Stimulated activated CD4-positive, alpha-beta T cell treated with anti-CD3 and anti-CD28 coated beads, Interleukin-2, amount 100 ng/mL, for 24 hours (primary cell): ENCODE measurements at places on chromosomes 11 and 22.

DNA sequence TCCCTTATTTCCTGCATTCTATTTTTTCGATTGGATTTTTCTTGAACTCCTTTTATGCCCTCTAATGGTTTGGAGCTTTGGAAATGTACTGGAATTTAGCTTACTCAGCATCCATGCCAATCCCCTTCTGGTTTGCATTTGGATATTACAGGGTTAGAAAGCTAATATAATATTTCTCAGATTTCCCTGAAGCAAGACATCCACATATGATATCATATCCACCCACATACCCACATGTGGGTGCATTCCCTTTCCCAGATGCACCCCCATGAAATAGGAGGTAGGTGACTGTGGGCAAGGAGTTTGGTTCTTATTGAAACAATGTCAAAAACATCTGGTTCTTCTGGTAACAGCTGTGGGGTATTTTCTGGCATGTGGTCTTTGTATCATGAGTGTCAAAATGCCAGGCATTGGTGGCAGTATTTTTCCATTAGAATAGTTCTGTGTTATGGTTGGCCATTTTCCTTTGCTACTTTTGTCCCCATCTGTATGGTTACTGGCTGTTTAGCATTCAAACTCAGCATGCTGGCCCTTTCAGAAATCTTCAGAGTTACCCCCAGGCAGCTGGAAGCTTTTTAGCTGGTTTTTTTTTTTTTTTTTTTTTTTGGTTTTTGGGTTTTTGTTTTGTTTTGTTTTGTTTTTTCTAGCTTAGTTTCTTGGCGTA lies 32.7 kb upstream of the DDX10 start:
- DNase-seq: no peak

DNA sequence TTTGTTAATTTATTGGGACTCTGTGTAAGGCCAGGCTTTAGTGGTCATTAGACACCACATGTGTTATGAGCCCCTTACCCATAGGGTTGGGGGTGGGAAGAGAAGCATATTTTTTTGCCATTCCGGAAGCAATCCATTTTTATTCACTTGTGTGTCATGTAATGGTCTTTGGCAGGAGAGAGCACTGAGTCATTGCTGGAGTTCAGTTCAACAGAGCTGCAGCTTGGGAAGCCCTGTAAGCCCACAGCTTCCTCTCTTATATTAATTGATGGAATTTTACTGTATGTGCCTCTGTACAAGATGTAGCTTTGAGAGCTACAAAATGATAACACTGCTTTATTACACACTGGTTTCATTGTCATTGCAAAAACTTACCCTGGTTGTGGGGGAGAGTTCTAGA lies 177.3 kb upstream of the SORL1-AS1 start:
- DNase-seq: no peak

DNA sequence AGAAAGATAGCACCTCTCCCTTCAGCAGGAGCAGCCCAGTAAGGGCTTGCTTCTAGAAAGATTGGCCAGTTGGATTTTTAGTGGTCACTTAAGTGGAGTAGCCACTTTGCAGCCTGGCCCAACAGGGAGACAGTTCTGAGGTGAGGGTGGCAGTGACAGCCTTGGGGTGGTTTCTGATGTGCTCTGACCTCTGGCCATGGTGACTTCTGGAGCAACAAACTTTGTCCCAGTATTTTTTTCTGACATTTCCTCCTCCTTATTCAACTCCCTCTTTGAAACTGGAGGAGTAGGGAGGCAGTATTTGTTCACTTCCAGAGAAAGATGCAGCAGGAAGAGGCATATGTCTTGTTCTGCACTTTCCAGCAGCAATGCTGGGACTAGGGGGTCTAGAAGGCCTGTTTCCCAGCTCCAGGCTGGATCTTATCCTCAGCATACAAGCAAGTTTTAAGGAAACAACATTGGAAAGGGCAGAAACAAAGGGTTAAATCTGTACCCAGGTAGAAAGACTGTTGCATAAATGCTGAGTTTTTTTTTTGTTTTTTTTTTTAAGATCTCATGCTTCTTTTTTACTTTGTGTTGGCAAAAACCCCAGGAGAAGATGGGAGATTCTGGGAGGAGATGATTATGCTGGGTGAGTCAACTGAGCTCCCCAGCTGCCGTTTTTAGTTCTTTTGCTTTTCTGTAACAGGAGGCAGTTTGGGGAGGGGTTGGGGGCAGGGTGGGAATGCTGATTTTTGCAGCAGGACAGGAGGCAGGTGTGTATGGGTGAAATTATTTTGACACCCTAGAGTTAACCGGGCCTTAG lies 37.2 kb downstream of the RCOR2 start:
- DNase-seq: no peak

GRCh38 chr11:36027731-36028130 lies 83.9 kb downstream of the LDLRAD3 start:
- no peak for DNase-seq

- no peak for DNase-seq
Observed at GRCh38 chr11:97683733-97684132, 1293.9 kb downstream of the JRKL start.

GRCh38 chr22:50432131-50432876 lies 42.5 kb downstream of the SBF1 start:
- no peak for DNase-seq

- no peak for DNase-seq
Observed at GRCh38 chr11:69152733-69153421, 2.9 kb upstream of the SMIM38 start.

- DNase-seq: no peak
Observed at GRCh38 chr22:48332438-48333322, 1495.0 kb downstream of the BRD1 start.

DNA sequence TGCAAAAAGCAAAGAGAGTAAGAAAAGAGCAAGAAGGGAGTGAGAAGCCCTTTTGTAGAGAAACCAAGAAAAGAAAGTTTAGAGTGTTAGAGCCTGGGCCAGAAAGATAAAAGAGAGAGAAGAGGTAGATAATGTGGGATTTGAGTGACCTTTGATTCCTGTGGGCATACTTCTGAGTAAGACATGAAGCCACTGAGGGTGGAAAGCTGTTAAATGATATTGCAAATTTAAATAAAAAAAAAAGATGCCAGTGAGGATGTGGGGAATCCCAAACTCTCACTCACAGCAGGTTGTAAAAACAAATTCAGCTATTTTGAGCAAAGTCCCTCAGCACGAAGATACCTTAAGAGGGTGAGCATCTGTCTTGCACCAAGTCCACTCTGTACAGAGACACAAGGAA lies 59.4 kb upstream of the TOP3B start:
- DNase-seq: no peak

DNA sequence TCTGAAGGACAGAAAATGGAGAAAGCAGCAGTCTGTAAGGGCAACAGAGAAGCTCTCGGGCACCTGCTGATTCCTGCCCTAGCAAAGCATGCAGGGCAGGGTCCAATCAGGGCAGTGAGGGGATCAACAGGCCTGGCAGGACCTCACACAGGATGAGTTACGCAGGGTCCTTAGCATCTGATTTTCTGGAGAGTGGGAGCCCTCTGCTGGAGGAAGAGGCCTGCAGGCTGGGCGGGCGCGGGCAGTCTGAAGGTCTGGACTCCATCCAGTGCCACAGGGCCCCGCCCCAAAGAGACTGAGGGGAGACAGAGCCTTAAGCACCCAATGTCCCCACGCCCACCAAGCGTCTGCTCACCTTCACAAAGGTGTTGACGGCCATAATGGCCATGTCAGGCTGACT lies 28.9 kb downstream of the AP1B1 start:
- DNase-seq: no peak

DNA sequence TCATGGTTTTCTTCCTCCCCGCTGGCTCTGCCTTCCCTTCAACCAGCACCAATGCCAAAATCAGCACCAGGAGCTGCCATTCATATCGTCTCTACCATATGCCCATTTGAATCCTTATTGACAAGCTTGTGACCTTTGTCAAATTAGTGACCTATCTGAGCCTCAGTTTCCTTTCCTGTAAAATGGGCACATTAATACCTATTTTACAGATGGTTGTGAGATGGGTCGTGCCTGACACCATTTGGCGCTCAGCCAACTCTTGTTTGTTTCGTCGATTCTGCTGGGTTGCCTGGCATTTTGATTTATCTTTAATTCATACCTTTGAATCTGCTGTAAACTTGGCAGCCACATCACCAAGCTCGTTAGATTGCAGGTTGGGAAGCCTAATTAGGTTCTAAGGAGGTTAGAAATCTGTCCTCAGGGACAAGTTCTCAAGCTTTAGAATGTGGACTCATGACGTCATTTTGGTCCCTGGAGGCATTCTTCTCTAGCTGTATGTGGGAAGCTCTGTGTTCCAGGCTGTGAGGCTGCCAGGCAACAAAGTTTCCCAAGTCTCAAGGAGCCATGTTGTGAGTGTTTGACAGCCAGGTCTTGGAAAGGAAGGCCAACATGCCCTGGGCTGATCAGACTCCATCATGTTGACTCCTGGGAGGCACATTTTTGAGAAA lies 61.0 kb downstream of the RPS6KA4 start:
- no peak for DNase-seq

DNA sequence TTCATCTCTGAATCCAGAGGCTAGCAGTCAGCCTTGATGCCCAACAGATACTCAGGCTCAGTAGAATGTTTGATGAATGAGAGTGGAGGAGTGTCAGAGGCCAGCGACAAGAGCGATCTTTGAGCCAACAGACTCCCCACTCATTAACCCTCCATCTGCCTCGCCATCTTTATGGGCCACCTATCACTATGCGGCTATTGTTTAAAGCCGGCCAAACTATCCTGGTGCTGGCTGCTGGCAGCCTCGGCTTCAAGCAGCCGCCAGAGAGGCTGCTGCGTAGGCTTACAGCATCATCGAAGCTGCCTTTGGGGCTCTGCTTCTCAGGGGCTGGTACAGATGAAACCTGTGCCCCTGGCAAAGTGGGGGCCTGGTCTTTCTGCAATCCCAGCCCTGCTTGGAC lies 525.6 kb downstream of the INSC start:
- DNase-seq: no peak

DNA sequence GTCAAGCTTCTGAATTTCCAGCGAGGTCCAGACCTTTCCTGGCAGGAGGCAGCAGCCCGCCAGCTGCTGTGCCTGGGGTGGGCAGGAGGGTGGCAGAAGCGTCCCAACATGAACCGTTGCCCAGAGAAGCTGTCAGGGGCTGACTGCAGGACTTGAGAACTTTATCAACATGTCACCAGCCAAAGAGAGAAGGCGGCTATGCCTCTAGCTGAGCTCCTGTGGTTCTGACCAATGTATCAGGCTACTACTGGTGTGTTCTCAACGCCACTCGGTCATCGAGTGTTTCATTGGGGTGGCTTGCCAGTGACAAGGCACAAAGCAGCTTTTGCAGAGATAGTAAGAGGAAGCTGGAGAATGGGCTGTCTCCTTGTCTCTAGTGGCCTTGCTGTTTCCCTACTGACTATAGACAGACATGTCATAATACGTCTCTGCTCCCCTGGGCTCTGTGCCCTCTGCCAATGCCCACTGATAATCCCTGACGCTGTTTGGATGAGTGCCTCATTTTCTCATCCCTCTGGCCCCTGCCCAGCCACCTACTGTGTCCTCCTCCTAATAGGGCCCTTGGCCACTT lies 17.6 kb upstream of the ASCC2 start:
- no peak for DNase-seq

DNA sequence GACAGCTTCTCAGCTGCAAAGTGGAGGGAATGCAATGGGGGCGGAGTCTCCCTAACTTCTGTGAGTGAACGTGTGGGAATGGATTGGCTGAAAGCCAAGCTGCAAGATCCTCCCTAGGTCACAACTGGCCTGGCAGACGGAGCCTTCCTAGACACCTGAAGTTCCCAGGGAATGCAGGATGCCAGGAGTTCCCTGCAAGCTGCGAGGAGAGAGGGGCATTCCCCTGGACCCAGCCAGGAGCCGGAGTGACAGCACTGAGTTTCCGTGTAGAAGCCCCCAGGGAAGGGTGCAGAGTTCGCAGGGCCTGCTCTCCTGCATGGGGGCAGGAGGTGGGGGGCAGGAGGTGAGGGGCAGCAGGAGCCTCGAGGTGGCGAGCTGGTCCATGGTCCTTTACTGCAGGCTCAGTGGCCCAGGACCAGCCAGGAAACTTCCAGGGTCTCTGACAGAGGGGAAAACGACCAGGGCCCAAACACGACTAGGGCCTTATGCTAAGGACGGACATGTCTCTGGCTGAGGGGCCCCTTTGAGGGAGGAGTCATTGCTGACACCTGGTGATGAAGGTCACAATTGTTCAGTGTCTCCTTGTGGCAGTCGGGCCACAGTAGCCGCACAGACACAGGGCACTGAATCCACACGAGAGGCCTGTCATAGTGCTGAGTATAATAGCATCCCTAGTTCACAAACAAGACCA lies 141.4 kb downstream of the FBXO7 start:
- no peak for DNase-seq

- no peak for DNase-seq
Observed at GRCh38 chr11:123560006-123560405, 94.4 kb downstream of the SCN3B start.

- DNase-seq: no peak
Observed at GRCh38 chr11:8192896-8193209, 24.0 kb upstream of the RIC3 start.

DNA sequence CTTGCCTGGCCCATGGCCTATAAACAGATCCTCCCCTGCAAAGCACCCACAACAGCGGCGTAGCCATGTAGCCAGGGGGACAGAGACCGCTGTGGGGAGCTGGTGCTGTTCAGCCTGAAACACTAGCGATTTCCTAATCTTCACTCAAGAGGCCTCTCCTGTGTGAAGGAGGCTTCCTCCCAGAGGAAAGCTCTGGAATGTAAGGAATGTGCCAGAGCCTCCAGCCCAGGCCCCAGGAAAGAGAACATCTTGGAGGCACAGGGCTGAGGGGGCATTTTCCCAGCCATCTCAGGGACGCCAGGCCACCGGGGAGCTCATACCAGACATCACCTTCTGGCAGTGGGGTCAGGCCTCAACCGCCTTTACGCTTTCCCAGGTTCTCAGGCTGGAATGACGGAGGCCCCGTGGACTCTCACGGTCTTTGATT lies 24.0 kb downstream of the MIAT start:
- no peak for DNase-seq

- no peak for DNase-seq
Observed at GRCh38 chr11:105206633-105207032, 67.1 kb upstream of the CARD18 start.

- no peak for DNase-seq
Observed at GRCh38 chr11:121063728-121064127, 37.3 kb upstream of the TECTA start.

- no peak for DNase-seq
Observed at GRCh38 chr11:119594639-119595249, 134.3 kb downstream of the NECTIN1 start.

- no peak for DNase-seq
Observed at GRCh38 chr11:5107285-5107684, 30.9 kb downstream of the OR52A5 start.

DNA sequence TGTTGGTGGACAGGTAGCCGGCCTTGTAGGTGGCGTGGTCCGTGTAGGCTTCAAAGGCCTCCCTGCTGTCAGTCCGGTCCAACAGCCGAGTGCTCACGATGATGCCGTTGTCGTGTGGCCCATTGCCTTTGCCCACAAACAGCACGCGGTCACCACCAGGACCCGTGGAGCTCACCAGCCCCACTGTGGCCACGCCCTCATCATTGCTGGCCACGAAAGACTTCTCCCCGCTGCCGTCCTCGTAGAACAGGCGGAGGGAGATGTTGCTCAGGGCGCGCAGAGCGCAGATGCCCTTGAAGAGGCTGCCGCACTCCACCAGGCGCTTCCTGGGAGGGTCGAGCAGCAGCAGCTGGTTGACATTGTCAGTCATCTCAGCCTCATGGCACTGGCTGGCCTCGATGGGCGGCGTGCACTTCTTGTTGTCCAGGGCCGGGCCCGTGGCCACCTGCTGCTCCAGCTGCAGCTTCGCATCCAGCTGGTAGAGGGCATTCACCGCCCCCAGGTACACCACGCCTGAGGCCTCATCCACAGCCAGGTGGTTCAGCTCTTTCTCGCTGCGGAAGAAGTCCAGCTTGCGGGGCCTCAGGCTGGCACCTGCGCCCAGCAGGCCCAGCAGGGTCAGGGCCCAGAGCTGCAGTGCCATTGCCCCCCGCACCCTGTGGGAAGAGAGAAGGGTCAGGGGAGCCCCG lies 17.4 kb downstream of the PLXNB2 start:
- DNase-seq: no peak
